GM23338 (cell line): ENCODE measurements at places on chromosomes 6 and 20.

GRCh38 chr20:46713957-46714834 is 4.7 kb downstream of the SLC2A10 start:
- DNase-seq = no peak

DNA sequence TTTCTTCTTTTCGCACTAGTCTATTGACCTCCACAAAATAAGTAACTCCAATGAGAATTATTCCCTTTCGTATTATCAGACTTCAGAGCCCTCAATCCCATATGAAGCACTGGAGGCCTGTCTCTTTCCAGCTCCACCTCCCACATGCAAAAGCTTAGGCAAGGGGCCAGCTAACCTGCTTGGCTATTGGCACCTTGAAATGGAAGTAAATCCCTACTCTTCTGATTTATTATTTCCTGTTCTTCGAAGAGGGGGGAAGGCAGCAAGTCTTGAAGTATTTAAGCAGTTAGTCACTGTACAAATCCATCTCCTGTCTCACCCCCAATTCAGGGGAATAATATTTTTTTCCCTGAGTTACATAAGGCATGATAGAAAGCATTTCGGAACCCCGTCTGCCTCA is 577.8 kb downstream of the MAFB start:
- DNase-seq = no peak

GRCh38 chr6:91600561-91600960 is 1013.7 kb upstream of the MAP3K7 start:
- no peak for DNase-seq

- no peak for DNase-seq
Observed at GRCh38 chr6:87922947-87923330, 124.7 kb upstream of the SPACA1 start.

DNA sequence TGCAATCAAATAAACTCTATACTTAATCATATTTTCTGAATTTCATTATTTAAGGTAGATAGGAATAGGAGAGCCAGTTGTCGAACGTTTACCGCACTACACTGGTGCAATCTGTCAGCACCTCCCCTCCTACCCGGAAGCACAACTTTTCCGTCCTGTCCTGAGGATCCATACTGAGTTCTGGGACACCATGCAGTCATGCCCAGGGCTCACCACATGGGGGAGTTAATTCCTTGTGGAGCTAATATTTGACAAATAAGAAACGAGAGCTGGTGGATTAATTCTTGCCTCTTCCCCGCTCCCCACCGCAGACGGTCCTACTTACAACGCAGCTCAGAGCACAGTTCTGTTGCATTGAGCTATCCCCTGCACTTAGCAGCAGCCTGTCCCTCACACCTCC is 107.7 kb upstream of the RALGAPA2 start:
- peak; percentile 84 for DNase-seq

DNA sequence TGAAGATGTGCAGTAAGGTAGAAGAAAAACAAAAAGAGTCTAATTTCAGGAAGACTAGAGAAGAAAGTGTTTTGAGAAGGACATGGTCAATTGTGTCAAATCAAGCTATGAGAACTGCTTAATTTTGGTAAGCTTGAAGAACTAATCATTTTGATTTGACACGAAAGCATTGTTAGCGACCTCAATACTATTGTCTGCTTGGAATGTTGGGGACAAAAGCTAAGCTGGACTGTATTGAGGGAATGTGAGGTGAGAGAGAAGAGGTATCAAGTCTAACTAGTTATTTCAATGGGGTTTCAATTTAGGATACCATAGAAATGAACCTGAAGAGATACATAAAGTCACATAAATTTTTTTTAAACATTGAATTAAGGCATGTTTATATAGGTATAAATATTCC is 309.8 kb downstream of the GRIK2 start:
- no peak for DNase-seq

DNA sequence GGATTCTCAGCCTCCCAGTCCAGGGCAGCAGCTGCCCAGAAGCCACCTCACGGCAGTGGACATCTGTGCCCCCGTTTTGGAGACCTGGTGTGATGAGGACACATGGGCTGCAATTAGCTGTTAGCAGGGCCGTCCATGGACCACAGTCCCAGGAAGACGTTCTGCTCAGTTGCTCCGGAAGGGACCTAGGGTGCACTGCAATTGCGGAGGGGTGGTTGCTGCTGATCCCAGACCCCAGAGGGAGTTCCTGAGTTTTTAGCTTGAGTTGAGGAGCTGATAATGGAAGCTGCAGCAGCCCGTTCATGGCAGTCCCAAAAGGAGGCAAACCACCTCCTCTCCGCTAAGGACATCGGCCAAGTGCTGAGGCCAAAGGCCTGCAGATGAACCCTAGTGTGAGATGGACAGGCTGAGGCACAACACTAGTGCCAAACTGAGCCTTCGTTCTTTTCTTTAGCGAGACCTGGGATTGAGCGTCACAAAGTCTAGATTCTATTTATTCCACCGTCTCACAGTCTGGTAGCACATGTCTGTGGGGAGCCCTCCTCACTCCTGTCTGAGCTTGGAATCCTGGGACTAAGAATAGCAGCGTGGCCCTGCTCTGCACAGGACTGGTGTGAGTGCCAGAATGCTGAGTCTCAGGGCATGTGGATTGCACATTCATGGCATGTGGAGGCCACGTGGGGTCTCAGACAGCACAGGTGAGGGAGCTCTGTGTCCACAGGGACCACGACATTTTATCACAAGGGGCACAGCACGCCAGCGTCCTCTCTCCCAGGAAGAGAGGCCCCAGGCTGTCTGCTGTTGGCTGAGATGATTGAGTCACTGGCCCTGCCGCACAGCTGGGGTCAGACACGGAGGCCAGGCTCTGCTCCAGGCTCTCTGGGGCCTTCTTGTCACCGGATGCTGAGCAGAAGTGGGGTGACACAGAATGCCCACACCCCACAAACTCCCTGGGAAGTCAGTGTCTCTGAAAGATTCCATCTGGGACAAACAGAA is 113.4 kb downstream of the PSMB1 start:
- DNase-seq = no peak
